ENCODE measurements at places on chromosomes 2 and 18.

DNA sequence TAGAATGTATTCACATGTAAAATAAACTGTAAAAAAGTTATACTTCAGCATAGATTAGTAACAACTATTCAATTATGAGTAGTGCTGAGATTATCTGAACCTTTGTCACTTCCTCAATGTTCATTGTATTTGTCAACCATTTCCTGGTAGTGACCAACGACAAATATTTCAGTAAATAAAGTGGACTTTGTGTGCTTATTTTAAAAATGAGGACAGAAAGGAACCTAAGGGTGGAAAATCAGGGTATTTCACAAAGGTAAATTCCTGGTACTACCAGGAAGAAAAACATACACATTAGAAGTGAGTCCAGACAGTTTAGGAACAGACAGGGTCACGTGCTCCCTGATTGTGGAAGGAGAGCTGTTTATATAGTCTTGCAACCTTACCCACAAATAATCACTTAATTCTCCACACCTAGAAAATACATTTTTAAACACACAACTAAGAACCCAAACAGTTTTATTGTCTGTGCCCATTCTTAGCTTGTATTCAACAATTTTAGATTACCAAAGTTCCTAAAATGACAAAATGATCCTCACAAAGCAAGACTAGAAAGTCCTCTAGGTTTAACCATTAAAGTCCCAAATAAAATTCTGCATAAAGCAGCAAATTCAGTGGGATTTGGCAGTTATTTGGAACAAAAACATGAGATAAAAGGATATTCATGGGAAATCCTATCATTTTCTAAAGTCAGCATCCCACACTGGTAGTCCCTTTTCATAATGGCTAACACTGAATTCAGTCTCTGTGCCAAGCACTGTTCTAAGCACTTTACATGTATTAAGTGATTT lies 28.2 kb downstream of the PELI1 start:
- DNase-seq: no peak

DNA sequence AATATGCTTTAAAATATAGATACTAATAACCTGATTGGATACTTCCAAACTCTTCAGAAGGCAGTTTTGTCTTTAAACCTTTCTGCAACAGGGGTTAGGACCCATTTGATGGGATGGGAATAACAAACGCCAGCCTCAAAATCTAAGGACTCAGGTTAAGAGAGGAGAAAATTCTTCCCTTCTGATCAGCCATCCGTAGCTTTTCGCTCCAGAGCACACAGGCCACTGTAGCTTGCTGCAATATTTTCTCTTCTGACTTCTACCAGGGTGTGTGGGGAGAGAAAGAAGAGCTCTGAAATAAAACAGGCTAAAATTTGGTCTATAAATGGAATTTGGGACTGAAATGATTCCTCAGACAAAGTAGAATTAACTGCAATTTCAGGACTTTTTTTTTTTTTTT lies 95.1 kb downstream of the ALPK2 start:
- no peak for DNase-seq

- no peak for DNase-seq
These were observed 4.3 kb downstream of the GPR35 start for GRCh38 chr2:240629619-240629967.

- DNase-seq: no peak
These were observed 36.5 kb downstream of the GALM start for GRCh38 chr2:38702413-38702812.

GRCh38 chr2:223465793-223466192 lies 136.4 kb downstream of the SCG2 start:
- DNase-seq: no peak

DNA sequence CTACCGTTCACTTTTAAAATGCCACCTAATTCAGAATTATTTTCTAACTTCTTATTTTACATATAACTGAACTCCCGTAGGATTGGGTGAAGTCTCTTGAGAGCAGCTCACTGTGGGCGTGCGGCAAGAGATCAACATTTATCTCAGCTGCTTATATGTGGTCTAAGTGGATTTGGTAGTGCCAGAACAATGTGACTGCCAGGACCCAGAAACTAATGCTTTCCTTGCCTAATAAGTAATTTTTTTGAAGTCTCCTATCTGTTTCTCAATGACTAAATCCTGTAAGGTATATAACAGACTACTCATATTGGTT lies 11.2 kb upstream of the NFE2L2 start:
- no peak for DNase-seq

DNA sequence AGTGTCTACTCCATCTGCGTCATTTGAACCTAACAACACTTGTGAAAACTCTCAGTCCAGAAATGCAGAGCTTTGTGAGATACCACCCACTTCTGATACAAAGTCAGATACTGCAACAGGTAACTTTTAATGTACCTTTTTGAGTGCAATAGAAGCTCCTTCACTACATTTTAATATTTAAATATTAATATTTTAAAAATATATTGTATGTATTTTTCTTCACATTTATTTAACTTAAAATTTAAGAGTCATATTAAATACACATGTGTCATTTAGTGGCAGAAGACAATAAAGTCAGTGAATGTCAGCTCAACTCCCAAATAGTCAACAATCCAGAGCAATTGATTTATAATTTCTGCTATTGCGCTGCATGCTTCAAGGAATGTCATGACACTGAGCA lies 13.9 kb downstream of the UBXN4 start:
- no peak for DNase-seq

GRCh38 chr2:62287899-62288880 lies 92.3 kb downstream of the B3GNT2 start:
- peak; percentile 18 for DNase-seq

GRCh38 chr18:36309436-36310391 lies 12.2 kb downstream of the FHOD3 start:
- DNase-seq: no peak

GRCh38 chr2:127107622-127107999 lies 657 bp upstream of the BIN1 start:
- no peak for DNase-seq

- no peak for DNase-seq
These were observed 1378.9 kb upstream of the CELF4 start for GRCh38 chr18:38944446-38945024.

DNA sequence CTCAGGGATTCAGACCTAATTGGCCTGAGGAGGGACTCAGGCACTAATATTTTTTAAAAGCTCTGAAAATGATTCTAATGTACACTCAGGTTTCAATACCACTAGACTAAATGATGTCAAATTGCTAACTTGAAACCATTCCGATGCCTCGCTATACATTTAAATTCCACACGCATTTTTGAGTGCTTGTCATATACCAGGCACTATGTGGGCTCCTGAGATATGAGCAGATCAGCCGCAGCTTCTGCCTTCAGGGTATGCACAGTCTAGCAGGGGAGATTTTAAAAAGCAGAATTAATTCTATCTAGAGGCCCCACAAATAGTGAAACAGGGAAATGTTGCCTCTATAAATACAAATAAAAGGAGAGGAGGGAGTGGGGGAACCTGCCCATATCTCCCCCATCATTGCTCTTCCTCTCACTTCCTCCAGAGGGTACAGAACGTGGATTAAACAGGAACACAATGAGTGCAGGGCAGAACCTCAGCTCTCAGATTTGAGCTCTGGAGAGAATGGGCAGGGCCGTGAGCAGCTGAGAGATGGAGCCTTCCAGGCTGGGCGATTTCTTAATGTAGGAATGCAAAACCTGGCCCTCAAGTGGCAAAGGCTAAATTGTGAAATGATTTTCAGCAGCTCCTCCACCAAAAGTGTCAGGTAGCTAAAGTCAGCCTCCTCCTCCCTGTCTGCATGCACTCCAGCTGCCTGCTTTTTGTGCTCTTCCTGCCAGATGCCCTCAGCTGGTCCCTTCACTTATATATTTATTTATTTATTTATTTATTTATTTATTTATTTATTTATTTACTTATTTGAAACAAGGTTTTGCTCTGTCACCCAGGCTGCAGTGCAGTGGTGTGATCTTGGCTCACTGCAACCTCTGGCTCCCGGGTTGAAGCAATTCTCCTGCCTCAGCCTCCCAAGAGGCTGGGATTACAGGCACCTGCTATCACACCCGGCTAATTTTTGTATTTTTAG lies 24.6 kb upstream of the LBH start:
- no peak for DNase-seq

DNA sequence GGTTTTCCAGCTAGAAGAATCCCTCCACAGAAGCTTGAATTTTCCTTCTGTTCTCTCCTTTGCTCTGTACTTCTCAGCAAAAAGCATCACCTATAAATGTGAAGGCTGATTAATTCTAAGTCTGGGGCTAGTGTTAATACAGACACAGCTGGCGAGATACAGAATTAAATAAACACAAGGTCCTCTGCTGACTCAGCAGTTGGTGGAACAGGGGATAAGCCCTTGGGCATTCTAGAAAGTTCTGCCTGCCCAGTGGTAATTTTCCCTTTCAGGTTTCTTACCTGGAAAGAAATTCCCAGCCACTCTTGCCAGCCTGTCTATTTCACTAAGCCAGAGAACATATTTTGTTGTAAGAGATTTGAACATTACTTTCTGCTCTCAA lies 175.3 kb upstream of the MSH6 start:
- DNase-seq: no peak

DNA sequence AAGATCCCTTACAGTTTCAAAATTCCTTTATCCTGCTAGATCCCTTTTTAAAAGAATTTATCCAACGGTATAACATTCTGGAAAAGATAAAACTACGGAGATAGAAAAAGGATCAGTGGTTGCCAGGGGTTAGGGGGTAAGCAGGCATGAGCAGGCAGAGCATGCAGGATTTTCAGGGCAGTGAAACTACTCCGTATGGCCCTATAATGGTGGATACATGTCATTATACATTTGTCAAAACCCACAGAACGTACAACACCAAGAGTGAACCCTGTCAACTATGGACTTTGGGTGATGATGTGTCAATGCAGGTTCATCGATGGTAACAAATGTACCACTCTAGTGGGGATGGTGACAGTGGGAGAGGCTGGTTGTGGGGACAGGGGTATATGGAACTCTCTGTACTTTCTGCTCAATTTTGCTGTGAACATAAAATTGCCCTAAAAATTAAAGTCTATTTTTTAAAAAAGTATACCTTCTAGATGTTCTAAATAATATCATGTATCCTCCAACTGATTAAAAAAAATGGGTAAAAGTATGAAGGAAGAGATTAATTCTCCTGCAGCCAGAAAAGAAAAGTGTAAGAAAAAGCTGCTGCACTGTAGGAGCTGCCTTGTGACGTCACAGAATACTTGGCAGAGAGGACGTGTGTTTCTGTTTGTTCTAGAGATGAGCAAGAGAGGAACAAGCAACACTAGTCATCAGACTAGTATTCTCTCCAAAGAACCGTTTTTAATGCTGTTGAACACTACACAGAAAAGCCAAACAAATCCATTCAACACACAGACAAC lies 23.6 kb downstream of the ANKRD44 start:
- DNase-seq: no peak

DNA sequence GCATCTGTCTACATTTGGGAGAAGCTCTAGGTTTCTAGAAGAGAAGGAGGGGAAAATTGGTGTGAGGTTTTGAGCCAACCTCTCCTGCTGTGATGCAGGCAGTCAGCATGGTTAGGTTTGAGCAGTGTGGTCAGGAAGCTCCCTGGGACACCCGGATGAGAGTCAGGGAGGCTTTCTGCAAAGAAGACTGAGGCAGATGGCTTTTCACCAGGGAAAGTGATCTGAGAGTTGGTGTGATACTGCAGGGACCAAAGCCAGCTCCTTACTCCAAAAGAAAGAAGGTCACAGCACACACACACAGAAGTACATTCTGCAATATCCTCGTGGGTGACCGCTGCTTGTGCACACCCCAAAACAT lies 75.8 kb upstream of the BCL11A start:
- DNase-seq: no peak

DNA sequence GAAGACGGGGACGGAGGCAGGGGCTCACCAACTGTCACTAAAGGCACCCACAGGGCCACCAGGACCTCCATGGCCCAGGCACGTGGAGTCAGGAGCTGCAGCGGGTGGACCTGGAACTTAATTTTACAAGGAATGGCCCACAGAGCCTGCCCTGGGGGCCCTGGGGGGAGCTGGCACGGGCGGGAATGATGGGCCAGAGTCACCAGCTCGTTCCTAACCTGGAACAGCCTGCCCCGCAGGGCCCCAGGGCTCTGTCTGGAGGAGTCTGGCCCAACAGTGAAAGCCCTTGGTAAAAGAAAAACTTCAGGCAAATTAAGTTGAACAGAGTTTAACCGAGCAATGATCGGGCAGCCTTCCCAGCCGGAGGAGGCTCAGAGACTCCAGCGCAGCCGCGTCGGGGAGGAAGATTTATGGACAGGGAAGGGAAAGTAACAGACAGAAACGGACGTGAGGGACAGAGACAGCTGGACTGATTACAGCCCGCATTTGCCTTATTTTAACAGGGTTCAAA lies 118.4 kb upstream of the TMEM18 start:
- DNase-seq: no peak

DNA sequence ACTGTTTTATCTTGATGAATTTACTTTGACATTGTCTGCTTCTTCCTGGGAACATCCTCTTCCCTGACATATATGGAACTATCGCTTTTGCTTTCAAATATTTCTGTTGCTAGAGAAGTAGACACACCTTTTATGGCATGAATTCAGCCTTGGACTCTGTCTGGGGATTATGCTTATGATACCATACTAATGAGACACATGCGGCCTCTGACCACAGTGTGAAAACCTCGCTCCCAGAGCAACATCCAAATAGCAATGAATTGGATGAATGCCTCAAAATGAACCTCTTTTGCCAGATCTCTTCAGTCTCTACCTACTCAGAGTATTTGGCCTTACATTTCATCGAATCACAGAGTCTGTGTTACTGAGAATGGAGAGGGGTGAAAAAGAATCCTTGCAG lies 70.9 kb downstream of the PIEZO2 start:
- DNase-seq: no peak

DNA sequence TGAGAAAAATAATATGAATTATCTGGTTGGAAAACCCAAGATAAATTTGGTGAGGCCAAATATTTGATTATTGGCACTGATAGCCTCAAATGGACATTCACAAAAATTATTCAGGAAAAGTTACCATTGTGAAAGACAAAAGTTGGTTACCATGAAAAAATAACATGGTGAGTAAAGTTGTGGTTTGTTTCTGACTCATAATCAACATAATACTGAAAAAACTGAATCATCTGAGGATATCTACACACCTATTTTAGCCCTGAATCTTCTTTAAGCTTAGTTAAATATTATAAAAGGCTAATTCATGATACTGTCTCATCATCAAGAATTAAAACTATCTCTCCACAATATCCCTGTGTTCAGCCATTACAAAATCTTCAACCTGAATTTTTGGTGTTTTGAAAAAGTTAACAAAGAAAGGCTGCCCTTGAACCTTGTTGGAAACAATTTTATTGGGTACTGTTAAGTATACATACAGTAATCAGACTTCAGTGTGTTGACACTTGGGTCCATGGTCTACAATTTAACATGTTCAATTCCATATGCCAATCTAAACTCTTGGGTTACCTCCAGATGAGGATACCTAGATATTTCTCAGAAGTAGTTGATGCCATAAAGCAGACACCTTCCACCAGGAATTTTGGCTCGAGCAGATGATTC lies 607.5 kb upstream of the SLC39A10 start:
- no peak for DNase-seq

Data from activated CD4-positive, alpha-beta T cell treated with anti-CD3 and anti-CD28 coated beads for 4 hours (primary cell).